ENCODE measurements at places on chromosomes 1 and 21.
A peak's percentile ranks its signal among the peaks of the same experiment; 100 is the strongest.

GRCh38 chr1:25117233-25117823 lies 115.0 kb downstream of the SYF2 start:
- no peak for DNase-seq

- no peak for DNase-seq
These were observed 42.1 kb downstream of the CDK18 start for GRCh38 chr1:205546541-205546940.

GRCh38 chr1:92924501-92924900 lies 36.8 kb downstream of the DIPK1A start:
- DNase-seq, result no peak

GRCh38 chr1:94025383-94026340 lies 95.3 kb downstream of the ABCA4 start:
- DNase-seq, result no peak

DNA sequence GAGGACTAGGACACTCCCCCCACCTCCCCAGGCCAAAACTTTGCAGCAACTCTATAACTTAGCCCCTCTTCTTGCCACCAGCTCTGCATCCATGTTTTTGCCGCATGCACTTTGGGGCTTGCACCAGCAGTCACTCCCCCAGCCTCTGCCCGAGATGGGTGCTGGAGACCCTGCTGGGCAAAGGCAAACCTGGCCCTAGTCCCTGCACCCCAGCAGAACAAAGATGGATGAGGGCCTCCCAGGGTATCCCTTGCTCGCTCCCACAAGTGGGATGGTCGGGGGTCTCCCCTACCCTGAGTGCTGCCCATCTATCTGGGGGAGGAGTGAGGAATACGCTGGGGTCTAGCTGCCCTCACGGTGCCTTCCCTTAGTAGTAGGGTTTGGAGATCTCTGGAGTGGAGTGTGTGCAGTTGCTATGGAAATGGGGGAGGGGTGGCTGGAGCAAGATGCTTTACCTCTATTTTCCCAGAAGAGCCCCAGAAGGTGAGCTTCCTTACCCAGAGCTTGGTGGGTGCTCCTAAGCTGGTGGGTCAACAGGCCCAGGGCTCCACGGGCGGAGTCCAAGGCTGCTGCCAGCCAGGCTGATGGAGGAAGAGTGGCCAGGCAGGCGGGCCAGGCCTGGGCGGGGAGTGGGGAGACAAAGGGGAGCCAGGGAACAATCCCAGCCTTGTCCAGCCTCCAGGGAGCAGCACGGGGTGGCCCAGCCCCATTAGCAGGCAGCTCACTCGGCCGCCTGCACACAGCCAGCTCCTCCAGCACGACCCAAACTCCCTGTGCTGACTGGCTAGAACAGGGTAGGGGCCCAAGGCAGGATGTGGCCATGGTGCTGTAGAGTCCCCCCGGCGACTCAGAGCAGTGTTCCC lies at the start of gene PAQR6:
PAQR6 (minus strand) TSS at position 597 of the 863 bp plus-strand sequence. CDS start 1,325 bp downstream, outside the sequence.
- DNase-seq, result no peak

DNA sequence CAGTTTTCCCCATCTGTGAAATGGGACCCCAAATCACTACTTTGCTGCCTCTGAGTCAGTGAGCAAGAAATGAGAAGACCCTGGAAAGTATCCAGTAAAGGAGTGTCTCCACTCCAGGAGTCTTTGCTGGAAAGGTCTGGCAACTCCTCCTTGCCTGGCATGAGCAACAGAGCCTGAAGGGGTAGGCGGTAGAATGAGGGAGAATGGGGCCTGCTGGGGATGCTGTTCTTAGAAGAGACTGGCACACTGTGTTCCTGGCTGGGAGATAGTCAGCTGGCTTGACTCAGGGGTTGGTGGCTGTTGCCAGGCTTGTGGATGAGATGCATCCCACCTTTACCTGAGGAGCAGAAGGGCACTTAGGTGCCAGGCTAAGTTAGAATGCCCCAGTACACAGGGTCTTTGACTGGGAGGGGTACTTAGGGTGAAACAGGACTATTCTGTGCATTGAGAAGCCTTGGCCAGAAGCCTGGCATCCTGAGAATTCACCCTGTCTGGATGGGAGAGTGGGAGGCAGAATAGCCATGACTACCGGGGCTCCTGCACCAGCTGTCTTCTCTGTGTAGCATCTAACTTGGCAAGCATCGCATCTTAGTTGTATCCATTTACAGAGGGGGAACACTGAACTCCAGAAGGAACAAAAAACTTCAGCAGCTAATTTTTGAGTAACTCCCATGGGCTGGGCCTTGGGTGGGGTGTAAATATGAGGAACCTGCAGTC lies 2.5 kb downstream of the MFSD2A start:
- no peak for DNase-seq

- DNase-seq, result peak; percentile 63
These were observed at the start of gene PATJ for GRCh38 chr1:61741711-61742619. PATJ (plus strand) TSS chr1:61742480; CDS start chr1:61762893, 20,413 bp downstream.

DNA sequence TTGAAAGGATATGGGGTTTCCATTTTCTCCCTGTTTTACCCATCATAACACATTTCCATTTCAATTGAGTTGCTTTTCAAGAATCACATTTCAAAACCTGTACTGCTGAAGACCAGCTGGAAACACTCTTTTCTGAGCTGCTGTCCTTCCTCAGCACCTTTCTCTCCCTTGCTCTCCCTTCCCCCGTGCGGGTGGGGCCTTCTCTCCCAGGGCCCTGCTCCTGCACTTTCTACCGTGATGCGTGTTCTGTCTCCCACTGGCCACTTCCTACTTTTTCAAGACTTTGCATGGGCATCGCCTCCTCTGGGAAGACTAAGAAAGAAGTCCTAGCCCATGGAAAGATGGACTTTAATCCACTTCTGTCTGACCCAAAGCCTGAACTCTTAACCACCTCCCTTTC lies 390.4 kb downstream of the PTPRU start:
- DNase-seq, result no peak

DNA sequence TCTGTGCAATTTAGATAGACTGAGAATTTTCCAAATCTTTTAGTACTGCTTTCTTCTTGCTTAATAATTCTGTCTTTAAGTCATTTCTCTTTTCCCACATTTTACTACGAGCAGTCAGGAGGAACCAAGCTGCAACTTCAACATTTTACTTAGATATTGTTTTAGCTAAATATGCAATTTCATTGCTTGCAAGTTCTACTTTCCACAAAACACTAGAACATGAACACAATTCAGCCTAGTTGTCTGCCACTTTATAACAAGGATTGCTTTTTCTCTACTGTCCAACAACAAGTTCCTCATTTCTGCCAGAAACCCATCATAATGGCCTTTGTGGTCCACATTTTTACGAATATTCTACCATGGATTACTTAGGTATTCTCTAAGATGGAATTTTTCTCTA lies 36.6 kb downstream of the SORT1 start:
- no peak for DNase-seq

All from left hindlimb (tissue), 1 donor.